MG63 (cell line): ENCODE measurements at places on chromosomes 3 and 15. TPM values are rescaled to one million over a fixed set of nuclear protein-coding genes. Genes with fewer than 3 reads are reported as not detected.

Gene MAPK6
- 36.3 and 67.2 TPM in 2 replicates for total RNA-seq

Gene PLSCR2
- not detected in 2 replicates for total RNA-seq

Gene METTL6
- 13.7 and 20.7 TPM in 2 replicates for total RNA-seq

Gene P2RY14
- total RNA-seq = not detected in 2 replicates

Gene TICRR
- 3.3 and 4.0 TPM in 2 replicates for total RNA-seq

Gene UBXN7
- 9.5 and 13.1 TPM in 2 replicates for total RNA-seq

Gene NUP210
- total RNA-seq = 14.6 and 16.4 TPM in 2 replicates

- DNase-seq = no peak
These were observed 58.8 kb downstream of the LSM3 start for GRCh38 chr3:14237457-14237856.

GRCh38 chr3:126858887-126859286, 124.0 kb upstream of the PLXNA1 start:
- peak; percentile 97 for DNase-seq

DNA sequence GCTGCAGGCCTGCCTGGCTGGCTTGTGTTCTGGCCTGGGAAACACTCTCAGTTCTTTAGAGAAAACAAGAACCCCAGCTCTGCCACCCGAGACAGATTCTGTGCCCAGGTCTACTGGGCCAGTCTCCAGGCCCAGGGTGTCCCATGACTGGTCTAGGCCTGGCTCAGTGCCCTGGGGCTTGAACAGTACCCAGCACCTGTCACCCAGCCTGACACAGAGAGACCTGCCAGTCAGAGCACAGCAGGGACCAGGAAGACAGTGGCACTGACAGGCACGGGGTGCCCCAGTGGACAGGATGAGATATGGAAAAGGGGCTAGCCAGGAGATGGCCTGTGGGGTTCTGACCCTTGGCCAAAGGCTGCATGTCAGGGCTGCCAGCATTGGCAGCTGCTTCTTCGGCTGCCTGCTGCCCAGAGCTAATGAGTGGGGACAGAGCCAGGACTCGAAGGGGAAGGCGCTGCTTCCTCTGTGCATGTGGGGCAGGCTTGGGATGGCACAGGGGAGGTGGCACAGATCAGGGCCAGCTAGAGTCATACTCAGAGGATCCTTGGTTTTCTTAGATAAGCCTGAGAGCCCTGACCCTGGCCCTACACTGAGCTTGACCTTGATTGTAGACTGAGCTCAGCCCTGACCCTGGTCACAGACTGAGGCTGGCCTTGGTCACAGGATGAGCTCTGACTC, 15.1 kb downstream of the CCDC33 start:
- peak; percentile 89 for DNase-seq

DNA sequence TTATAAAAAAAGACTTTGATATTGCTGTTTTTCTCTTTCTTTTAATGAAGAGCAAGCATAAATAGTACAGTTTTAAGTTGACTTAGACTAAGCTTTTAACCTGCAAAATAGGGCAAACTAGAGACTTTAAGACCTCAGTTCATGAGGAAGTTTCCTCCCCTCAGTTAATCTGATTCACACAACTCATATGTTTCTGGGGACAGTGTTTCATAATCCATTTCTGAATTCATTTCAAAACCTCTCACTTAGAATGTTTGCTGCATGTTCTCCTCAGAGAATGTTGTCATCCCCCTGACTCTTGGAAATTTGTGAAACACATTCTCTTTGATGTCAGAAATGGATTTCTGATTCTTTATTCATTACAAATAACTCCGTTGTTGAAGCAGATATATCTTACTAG, 79.3 kb upstream of the SKOR1 start:
- no peak for DNase-seq

- peak; percentile 43 for DNase-seq
These were observed 8.3 kb upstream of the EPHA3 start for GRCh38 chr3:89098964-89099585.

- no peak for DNase-seq
These were observed 733.5 kb upstream of the CCDC54 start for GRCh38 chr3:106643684-106644161.

DNA sequence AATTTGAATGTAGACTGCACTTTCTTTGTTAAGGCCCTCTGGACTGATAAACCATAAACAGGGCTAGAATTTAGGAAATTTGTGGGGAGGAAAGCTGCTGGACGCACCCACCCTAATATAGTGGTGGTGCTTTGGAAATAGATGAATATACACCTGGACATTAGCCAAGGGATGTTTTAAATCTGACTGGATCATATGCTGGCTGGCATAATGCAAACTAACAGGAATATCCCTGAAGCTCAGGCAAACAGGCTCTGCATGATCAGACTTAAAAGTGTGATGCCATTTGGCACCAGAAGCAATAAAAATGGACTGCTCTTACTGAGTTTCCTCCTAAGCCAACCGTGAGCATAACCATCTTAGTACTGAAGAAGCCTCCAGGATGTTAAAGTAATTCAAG, 465.8 kb upstream of the ROBO1 start:
- no peak for DNase-seq
